ENCODE measurements at places on chromosomes 1 and 21.

GRCh38 chr1:221961532-221962292 is 219.8 kb upstream of the DUSP10 start:
- no peak for DNase-seq

DNA sequence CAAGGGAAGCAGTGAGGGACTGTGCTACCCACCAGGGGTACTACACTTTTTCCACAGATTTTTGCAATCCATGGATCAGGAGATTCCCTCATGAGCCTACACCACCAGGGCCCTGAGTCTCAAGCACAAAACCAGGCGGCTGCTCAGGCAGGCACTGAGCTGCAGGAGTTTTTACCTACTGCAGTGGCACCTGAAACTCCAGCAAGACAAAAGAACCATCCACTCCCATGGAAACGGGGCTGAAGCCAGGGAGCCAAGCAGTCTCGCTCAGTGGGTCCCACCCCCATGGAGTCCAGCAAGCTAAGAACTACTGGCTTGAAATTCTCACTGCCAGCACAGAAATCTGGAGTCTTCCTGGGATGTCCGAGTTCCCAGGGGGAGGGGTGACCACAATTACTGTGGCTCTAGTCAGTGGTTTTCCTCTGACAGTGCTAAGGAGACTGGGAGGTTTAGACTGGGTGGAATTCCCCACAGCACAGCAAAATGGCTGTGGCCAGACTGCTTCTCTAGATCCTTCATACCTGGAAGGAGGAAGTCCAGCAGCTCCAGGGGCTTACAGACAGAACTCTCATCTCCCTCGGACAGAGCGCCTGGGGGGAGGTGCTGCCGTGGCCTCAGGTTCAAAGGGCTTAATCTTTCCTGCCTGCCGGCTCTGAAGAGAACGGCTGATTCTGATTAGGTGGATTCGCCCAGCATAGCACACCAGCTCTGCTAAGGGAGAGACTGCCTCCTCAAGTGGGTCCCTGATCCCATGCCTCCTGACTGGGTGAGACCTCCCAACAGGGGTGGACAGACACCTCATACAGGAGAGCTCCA is 437.8 kb downstream of the LTN1 start:
- DNase-seq, result no peak

- no peak for DNase-seq
Measured at GRCh38 chr1:234106032-234106431, 201.6 kb downstream of the SLC35F3 start.

- no peak for DNase-seq
Measured at GRCh38 chr1:226661271-226661670, 77.8 kb downstream of the ITPKB start.

DNA sequence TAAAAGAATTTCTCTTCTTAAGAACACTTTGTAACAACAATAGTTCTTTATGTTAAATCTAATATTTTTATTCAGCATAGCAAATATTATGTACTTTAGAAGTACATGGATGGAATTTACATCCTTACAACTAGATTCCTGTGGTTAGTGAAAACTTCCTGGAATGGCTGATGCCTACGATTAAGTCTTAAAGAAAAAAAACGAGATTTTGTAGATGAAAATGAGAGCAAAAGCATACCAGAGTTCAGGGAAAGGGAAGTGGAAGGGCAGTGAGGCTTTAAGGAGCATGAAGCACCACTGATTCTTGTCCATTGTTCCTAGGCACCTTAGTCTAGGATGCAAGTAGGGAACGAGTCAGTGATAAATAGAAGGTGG is 26.7 kb downstream of the CFH start:
- no peak for DNase-seq

GRCh38 chr1:55927702-55928290 is 651.6 kb downstream of the PLPP3 start:
- DNase-seq, result no peak

- DNase-seq, result peak; percentile 89
Measured at GRCh38 chr1:214261206-214262123, 19.5 kb upstream of the SMYD2 start.

DNA sequence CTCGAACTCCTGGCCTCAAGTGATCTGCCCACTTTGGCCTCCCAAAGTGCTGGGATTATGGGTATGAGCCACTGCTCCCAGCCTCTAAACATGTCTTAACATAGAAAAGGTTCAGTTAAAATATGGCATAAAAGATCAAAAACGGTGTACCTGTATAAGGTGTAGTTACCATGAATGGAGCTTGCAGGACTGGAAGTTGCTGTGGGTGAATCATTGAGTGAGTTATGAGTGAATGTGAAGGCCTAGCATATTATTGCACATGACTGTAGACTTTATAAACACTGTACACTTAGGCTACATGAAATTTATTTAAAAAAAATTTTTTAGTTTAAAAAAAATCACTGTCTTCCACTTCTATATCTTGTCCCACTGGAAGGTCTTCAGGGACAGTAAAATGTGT is 15.7 kb downstream of the ABCD3 start:
- no peak for DNase-seq

- DNase-seq, result no peak
Measured at GRCh38 chr21:33334824-33335223, 10.1 kb downstream of the IFNAR1 start.

DNA sequence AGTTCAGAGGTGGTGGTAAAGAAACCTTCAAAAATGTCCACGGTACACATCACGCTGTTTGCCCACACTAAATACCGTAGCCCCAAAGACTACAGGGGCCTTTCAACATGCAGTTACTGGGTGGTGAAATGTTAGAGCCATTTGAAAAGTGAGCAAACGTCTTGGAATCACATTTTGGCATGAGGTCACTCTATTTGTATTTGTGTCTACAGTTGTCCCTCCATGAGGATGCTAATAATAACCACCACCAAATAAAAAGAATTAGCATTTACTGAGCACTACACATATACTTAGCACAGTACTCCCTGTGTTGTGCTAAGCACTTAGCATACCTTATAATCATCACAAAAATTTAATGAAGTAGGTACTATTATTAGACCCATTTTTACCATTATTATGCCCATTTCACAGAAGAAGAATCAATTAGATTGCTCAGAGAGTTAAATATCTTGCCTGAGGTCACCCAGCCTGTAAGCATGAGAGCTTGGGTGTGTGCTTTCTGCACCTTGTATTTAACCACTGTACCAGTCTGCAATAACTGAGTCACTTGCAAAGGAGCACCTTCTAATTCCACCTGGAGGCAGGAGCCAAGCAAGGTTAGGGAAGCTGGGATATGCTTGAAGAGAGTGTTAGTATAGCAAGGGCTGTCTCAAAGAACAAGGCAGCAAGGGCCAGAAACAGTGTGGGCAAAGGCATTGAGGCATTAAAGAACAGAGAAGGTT is 57.4 kb downstream of the DNTTIP2 start:
- no peak for DNase-seq

GRCh38 chr1:33578557-33579448 is 106.4 kb downstream of the ZSCAN20 start:
- peak; percentile 87 for DNase-seq

DNA sequence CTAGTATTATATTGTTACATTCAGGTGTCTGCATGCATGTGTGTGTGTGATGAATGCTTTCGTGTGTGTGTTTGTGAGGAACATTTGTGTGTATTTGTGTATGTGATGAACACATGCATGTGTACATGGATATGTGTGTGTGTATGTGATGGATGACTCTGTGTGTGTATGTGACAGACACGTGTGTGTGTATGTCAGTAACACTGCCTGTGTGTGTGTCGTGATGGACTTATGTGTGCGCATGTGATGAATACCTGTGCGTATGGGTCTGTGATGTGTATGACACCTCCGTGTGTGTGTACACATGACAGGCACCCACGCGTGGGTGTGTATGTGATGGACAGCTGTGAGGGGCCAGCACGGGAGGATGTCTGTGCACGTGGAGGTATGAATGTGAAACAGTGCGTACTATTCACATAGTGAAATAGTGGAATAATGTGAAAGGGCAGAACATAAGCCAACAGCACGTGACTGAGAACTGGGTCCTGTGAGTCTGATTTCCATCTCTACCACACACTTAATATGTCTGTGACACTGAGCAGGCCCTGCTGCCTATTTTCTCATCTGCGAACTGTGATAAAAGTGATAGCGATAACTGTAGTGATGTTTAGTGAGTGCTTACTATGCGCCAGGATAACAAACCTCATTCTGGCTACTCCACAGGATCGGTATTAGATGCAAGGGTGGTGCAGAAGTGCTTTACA is 41.8 kb upstream of the CSF3R start:
- no peak for DNase-seq

GRCh38 chr1:213123536-213123935 is 72.5 kb downstream of the RPS6KC1 start:
- DNase-seq, result no peak

GRCh38 chr1:182279724-182280503 is 111.7 kb downstream of the GLUL start:
- no peak for DNase-seq

- DNase-seq, result no peak
Measured at GRCh38 chr1:186566140-186566855, 105.4 kb upstream of the PDC start.

- DNase-seq, result no peak
Measured at GRCh38 chr1:226650236-226650841, 88.7 kb downstream of the ITPKB start.

DNA sequence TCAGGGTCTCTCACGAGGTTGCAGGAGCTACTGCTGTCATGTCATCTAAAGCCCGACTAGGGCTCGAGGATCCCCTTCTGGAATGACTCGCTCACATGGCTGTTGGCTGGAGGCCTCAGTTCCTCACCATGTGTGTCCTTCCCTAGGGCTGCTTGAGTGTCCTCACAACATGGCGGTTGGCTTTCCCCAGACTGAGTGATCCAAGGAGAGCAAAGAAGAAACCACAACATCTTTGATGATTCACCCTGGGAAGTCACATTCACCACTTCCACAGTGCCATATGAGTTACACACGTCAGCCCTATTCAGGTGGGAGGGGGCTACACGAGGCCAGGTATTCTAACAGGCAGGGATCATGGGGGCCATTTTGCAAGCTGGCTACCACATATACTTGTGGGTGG is 64.9 kb downstream of the FHAD1 start:
- no peak for DNase-seq

DNA sequence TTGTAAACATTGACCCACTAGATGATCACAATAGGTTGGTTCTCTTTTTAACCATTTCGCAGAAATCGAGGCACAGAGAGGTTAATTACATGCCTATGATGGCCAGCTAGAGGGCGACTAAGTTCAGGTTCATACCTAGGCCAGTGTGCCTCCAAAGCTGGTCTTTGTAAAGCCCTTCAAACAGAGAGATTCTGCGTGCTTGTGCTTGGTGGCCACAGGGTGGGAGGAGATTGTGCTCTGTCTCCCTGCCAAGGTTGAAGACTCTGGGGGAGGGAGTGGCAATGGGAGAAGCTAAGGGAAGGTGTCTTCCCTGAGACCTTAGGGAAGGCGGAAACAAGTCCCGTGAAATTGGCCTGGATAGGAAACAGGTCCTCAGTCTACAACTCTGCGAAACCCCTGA is 59.1 kb upstream of the RBM15 start:
- DNase-seq, result no peak

Measured in spinal cord (tissue), 10 donors.